ENCODE measurements at places on chromosomes 13 and 19.

DNA sequence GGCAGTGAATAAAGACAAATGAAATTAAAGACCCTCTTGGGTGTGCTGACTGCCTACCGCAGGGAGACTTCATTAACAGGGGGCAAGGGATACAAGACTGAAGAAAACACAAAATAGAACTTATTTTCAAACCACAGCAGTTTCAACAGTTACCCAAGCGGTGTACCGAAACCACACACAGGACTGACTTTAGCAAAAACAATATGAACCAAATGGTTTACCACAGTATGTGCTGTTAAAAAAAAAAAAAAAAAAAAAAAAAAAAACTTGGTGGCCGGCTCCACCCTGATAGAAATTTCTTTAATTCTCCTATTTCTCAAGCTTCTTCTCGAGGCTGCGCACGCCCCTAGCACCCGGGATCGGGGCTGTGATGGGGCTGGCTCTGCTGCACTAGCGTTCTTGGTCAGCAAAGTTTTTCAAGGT lies 42.6 kb downstream of the KLF2 start:
- no peak for DNase-seq

DNA sequence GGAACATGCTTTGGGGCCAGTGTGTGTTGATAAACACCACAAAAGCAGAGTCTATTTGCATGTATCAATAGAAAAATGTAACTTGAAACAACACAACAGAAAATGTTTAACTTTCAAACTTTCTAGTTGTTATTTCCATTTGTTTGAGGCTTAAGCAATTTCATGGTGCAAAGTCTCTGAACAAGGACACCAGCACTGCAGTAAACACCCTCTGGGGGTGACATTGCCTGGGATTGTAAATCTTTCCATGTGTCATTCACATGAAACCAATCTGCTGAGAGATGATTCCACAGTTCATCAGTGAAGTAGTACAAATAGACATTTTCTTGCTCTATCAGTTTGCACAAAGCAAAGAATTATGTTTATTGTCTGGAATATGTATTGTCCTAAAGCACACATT lies 124.5 kb downstream of the ITGBL1 start:
- DNase-seq = peak; percentile 11

- DNase-seq = no peak
Observed at GRCh38 chr13:58991826-58992477, 1171.8 kb downstream of the DIAPH3 start.

GRCh38 chr13:54676526-54677113 lies 1648.0 kb downstream of the OLFM4 start:
- no peak for DNase-seq

DNA sequence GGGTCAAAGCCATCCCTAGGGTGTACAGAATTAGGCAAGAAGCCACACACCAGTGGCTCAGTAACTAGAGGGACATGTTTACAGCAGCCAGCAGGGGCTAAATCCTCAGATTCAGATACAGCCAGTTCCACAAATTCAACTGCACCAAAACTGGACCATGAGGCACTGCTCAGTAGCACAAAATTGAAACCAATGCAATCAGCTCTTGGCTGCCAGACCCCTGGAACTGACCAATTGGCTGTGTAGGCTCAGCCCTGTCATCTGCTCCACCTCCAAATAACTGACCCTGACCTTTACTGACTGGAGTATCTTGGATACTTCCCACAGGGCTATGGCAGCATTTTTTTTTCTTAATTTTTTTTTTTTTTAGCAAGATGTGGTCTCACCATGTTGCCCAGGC lies 226.5 kb downstream of the FOXO1 start:
- no peak for DNase-seq

GRCh38 chr13:51916051-51916818 lies 54.5 kb downstream of the CCDC70 start:
- DNase-seq = no peak

GRCh38 chr19:755063-755462 lies 4.2 kb downstream of the MISP start:
- DNase-seq = no peak

- no peak for DNase-seq
Observed at GRCh38 chr13:72004784-72005374, 137.9 kb upstream of the DACH1 start.

DNA sequence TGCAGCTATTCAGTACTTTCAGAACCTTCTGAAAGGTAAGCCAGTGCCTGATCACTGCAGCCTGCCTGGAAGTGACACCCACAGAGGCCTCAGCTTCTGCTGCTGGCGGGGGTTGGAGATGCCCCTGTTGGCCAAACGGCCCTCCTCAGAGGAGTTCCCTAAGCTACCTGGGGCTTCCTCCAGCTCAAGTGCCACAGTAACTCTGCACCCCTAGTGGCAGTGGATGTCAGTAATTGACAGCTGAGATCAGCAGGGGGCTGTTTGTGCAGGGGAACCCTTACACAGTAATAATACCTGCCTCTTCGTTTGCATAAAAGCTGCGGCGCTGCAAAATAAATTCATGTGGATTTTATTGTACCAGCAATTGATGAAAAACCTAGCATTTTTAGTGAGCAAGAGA lies 28.9 kb downstream of the TDRD12 start:
- peak; percentile 49 for DNase-seq

DNA sequence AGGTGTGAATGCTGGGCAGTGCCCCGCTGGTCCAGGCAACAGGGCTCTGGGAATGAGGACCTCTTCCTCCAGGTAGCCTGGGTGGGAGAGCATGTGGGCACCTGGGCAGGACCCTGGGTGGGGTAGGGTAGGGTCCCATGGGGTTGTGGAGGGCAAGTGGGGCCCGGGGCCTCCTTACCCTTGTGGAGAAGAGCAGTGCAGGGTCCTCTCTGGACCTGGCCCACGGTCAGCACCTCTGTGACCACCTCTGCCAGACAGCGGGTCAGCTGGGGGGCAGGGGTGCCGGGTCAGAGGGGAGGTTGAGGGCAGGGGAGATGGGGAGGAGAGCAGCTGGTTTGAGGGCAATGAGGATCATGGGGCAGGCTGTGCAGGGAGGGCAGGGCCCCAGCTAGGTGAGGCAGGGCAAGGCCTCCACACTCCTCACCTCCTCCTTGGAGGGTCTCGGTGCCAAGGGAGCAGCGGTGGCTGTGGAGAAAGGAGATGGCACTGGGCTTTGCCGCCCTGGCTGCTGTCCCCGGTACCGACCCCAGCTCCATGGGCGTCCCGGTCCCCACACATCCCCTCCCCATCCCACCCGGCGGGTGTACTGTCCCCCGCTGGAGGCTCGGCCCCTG lies 491 bp downstream of the CCER2 start:
- no peak for DNase-seq

DNA sequence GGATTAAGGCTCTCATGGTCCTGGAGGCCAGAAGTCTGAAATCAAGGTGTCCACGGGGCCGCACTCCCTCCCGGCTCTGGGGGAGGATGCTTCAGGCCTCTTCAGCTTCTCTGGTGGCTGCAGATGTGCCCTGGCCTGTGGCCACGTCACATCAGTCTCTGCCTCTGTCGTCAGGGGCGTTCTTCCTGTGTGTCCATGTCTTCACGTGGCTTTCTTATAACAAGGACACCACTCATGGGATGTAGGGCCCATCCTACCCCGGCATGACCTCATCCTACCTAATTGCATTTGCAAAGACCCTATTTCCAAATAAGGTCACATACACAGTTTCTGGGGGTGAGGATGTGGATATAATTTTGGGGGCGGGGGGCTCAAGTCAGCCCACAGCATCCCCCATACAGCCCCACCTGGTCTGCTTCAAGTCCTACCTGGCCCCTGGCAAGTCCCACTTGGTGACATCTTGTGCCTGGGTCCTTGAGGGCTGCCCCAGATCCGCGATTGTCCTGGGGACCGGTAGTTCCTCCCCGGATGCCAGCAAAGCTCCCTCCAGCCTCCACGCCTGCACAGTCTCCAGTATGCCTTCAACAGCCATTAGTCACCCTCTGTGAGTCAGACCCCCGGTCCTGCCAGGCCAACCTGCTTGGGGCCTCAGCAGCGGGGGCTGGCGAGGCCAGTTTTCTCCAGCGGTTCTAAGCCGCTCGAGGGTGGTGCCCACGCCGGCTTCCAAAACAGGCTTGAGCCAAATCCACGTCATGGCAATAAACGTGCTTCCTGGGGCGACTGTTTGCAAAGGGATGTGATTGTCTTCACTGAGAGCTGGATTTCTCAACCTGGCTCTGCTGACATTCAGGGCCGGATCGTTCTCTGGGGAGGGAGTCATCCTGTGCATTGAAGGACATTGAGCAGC lies 32.2 kb downstream of the MYO9B start:
- DNase-seq = no peak

DNA sequence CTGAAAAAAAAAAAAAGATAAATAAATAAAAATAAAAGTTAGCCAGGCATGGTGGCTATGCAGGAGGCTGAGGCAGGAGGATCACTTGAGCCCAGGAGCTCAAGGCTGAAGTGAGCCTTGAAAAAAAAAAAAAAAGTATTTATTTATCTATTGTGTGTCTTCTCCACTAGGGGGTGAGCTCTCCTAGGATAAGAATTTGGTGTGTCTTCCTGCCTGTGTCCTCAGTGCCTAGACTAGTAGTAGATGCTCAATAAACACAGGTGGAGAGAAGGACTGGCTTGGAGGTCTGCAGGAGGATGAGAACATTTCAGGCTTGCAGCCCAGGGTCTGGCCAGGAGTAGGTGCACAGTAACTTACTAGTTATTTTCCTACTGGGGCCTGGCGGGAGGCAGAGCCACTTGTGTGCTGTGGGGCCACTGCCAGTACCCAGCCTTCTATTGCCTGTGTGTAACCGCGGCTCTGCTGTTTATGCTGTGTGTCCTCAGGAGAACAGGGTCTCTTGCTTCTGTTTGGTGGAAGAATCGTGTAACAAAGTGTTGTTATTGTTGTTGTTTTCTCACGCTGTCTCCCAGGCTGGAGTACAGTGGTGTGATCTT lies 5.4 kb downstream of the LMTK3 start:
- DNase-seq = peak; percentile 71

Measured in NCI-H2171 treated with DMSO at 0.1 percent for 48 hours (cell line).